ENCODE measurements at places on chromosomes 2 and 18.

DNA sequence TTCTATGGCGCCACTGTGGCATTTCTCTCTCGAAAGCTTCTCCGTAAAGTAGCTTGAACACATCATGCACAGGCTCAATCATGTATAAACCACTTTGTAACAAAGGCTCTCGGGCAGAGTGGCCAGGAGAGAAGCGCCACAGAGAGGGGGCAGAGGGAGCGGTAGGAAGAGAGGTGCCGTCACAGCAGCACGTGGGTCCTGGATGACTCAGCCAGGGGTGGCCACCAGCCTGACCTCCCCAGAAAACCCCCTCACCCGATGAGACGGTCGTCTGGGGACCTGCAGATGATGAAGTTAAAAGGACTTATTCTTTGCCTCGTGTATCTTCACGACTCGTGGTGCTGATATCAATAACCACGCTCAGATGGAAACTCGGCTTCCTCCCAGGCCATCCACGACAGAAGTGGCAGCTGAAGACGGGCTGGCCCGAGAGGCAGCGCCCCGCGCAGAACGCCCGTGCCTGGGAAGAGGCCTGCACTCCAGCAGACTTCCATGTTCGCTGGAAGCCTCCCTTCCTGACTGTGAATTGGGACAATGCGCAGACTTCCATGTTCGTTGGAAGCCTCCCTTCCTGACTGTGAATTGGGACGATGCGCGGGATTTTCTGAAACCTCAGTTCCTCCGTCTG lies 46.4 kb upstream of the MTCL1 start:
- no peak for DNase-seq

DNA sequence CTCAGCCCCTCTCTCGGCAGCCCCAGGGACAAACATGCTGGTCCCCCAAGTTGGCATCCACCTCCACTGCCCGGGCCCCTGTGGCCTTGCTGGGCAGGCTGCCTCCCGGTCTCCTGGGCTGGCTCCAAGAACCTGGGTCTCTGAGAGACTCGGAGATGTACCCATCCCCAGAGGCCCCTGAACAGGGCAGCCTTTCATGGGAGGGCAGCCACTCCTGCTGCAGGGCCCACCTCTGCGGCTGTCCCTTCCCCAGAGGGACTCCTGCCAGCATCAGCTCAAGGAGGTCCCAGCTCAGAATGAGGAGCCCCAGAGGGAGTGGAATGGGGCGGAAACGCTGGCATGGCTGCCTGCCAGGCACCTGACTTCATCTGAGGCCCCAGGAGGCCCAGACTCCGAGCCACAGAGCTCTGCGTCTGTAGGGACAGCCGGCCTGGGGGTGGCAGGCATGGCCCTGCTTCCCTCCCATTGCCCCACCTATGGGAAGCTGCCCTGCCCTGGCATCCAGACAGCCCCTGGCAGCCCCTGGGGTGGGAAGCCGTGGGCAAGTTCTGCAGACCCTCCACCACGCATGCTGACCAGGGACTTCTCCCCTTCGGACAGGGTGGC lies 857 bp upstream of the CROCC2 start:
- no peak for DNase-seq

- no peak for DNase-seq
Measured at GRCh38 chr2:191128172-191128910, 22.5 kb downstream of the STAT4 start.

DNA sequence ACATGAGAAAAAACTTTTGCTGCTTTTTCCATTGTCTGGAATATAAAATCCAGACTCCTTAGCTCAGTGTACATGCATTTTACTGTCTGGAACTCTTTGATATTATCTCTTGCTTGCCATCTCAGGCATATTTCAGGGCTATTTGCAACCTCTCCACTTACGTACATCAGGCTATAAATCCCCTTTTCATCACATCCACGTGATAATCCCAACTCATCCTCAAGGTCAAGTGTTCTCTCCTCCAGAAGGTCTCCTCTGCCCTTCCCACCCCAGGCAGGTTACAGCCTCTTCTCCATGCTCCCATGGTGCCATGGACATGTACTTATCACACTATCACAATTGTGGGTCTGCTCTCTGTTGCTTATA lies 202.5 kb upstream of the RBMS1 start:
- no peak for DNase-seq

GRCh38 chr2:111671426-111672150 lies 212.4 kb downstream of the ANAPC1 start:
- no peak for DNase-seq

GRCh38 chr2:15159751-15160177 lies 401.4 kb downstream of the NBAS start:
- no peak for DNase-seq

- no peak for DNase-seq
Measured at GRCh38 chr2:38586931-38587330, 15.8 kb downstream of the HNRNPLL start.

DNA sequence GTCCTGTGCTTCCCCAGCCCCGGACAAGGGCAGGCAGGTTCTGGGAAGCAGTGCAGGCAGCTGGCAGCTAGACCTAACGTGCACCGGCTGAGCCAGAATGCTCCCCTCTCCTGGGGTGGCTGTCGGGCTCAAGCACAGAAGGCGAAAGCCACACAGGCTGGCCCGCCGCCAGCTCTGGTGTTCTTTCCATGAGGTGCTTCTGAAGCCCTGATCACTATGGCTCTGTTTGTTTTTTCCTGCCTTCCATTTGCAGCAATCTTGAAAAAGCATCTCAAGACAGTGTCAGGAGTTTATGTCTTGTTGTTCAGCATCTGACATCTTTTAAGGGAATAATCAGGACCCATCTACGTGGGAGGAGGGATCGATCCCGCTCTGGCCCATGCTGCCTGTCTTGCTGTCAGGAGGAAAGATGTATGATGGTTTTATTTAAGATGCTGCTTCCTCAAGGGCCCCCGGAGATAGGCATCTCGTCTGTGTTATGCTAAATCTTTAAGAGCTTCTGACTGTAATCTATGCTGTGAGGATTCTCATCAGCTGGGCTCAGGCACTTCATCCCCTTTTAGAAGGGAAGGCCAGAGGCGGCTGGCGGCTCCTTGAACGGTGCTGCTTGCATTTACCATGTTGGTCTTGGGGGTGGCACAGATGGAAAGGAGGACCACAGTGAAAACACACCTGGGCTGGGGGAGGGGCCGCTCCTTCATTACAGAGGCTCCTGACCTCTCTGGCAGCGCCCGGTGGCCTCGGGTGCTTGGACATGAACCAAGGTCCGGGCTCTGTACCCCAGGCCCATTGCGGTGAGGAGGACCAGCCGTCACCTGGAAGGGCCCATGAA lies 118.5 kb upstream of the HDAC4 start:
- peak; percentile 51 for DNase-seq

- DNase-seq, result no peak
Measured at GRCh38 chr2:1625281-1626001, 118.9 kb downstream of the PXDN start.

DNA sequence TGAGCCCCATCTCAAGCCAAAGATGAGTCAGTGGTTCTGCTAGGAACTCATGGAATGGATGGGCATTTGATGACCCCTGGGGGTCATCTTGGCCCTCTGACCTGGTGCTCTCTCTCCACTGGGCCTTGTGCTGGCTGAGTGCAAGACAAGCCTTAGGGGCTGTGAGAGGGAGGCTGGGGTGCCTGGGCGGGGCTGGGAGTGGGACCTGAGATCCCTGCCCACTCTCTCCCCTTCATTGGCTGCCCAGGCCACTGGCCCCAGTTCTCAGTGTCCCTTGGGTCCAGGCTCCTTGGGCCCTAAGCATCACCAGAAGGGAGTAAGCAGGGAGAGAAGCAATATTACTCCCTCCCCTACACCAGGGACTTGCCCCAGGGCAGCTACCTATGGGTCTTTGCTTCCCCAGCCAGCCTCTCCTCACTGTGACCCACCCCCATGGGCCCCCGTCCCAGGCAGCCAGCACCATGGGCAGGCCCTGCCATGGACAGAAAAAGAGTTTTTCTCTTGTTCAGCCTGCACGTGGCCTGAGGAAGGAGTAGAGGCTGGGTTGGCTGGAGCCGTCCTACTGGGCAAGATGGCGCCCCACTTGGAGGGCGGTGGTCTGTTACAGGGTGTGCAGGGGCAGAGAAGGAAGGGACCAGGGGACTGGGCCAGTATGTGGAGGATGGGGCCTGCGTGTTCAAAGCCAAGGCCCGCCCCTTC lies 33.6 kb downstream of the ATOH8 start:
- DNase-seq, result no peak

DNA sequence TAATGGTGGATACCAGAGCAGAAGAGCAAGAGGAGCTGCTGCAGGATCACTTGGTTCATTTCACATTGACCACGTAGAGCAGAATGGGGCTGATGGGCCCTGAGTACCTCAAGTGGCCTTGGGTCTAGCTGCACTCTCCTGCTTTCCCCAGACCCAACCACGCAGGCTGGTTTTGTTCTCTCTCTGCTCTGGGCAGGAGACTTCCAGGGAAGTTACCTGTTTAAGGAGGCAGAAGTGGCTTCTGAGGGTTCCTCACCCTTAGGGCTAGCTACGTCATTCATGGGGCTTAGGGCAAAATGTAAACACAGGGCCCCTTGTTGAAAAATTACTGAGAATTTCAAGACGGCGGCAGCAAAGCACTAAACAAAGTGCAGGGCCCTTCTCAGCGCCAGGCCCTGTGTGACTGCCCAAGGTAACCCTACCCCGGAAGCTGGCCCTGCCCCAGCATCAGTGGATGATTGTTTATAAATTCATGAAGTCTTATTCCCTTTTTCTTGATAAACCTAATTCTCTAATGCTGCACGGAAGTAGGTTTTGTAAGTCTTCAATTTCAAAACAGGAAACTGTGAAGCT lies 75.9 kb downstream of the TMEM182 start:
- DNase-seq, result no peak

- no peak for DNase-seq
Measured at GRCh38 chr2:1569879-1570450, 156.7 kb downstream of the TPO start.

GRCh38 chr2:212385241-212385640 lies 153.4 kb downstream of the ERBB4 start:
- no peak for DNase-seq

DNA sequence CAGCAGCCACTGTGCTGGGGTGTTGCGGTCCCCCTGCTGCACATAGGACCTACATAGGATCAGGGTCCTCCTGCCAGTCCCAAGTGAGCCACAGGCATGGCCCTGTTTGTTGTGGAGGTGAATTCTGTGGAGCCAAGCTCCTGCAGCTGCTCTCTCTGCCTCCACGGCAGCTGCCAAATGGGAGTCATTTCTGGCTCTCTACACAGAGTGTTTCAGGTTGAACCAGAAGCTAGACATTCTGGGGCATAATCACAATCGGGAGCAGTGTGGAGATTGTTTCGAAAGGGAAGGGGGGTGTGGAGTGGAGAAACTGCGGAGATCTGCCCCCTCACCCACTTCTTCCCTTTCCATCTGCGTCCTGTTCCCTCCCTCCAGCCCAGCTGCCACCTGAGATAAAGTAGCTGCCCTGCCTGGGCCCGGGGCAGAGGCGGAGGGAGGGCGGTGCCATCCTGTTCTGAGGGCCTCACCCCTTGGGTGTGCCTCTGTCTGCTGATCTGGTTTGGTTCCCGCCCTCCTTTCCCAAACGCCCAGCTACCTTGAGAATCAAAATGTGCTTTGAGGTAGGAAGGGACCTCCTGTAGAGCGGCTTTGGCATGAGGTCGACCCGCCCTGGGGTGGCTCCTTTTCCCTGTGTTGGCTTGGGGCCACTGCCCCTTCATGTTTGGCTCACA lies 139.4 kb downstream of the WDSUB1 start:
- DNase-seq, result no peak

- DNase-seq, result no peak
Measured at GRCh38 chr2:187434342-187434785, 13.7 kb downstream of the CALCRL start.

- no peak for DNase-seq
Measured at GRCh38 chr2:133841900-133842299, 273.6 kb upstream of the NCKAP5 start.

All from Jurkat, Clone E6-1 (cell line).